Ammon's horn (tissue), 1 donor: ENCODE measurements at places on chromosomes 12 and 14.

- no peak for DNase-seq
These were observed 57.7 kb downstream of the ATP2A2 start for GRCh38 chr12:110338754-110339153.

DNA sequence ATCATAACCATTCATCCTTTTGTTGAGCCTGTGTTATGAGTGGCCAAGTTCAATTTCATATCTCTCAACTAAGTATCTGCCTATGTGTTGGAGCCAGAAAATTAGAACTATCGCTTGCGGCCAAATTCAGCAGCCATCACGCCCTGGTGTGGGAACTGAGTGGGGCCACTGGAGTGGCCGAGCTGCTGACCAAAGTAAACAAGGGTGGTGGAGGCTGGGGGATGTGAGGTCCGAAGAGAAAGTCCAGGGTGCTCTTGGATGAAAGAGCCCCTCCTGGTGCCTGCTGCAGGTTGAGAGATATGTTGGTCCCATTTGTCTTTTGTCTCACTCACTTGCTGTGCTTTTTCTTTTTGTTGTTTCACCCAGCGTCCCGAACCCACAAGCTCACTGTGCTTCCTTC lies 14.9 kb downstream of the ADGRD1 start:
- no peak for DNase-seq

DNA sequence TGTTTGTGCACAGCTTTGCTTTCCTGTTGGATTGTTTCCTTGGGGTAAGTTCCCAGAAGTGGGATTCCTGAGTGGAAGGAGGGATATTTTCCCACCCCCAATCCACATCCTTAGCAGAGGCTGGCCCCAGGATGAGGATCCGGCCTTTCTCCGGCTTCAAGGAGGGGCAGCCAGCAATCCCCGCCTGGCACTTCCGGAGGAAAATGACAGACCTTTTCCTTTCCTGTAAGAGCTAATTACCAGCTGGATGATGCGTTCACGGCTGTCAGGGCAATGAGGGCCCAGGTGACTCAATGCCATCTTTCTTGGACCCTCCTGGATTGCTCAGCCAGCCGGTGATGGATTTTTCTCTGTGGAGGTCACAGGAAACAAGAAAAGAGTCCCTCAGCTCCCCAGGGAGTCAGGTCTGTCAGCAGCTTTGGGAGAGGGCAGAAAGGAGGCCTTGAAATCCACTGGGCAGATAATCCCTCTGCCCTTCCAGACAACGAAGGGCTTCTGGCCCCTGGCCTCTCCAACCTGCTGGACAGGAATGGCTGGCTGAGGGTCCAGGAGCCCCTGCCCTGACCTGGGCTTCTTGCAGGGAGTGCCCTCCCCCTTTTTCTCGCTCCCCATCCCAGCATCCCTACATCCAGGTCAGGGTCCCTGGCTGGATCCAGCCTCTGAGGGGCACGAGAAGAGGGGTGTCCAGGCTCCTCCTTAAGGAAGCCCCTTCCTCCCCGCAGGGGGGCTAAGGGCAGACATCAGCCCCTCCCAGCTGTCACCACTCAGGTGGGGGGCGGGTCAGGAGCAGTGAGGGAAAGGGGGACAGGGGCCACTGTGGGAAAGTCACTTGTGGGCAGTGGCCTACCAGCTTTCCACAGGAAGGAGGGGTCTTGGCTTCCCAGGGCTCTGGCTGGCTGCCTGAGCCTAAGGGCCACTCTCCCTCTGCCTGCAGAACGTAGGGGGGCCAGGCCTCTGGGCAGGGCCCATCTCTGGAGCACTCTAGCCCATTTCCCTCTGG lies 16.1 kb upstream of the CCDC85C start:
- no peak for DNase-seq

- peak; percentile 58 for DNase-seq
These were observed 8.1 kb upstream of the TEX22 start for GRCh38 chr14:105389976-105390848.

- peak; percentile 96 for DNase-seq
These were observed 153.8 kb upstream of the DDHD1 start for GRCh38 chr14:53306911-53307310.

GRCh38 chr14:35973770-35974169 lies 147.6 kb downstream of the BRMS1L start:
- DNase-seq = no peak

DNA sequence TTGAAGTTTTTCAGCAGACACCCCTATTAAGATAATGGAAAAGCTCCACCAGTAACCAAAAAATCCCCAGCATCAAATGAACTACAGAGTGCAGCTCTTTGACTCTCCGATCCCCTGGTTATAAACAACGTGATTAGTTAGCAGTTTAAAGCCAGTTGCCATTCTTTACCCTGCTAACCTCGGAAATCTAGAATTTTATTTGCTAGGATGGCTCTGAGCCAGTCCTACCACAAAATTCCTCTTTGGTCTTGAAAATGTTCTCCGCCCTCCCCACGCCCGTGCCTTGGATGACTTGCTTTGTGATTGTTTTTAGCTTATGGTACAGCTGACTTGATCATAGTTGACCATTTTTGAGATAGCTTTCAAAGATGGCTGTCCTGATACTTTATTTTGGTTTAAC lies 1.2 kb downstream of the KLHDC2 start:
- DNase-seq = no peak

DNA sequence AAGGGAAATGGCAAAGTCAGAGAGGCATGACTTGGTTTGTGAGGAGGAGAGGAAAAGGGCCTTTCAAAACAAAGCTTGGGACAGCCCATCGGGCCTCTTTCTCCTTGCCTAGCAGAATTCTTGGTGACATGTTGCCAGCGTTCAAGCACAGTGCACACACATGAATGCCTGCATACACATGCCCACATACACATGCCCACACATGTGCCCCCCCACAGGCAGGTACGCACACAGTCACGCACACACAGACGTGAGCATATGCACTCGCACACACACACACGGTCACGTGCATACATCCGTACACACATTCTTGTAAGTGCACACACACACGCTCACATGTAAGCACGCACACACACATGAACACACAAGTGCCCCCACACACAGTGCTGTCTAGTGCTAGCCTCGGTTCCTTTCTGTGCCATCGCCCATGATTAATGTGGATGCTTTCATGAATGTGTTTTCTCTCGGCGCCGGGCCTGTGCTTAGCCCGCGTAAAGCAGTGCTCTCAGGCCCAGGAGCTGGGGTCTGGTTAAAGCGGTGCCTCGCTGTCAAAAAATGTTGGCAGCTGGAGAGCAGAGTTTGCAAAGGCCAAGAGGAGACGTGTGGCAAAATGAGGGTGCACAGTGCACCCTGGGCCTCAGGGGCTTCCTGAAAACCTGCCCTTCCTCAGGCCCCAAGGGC lies 328.8 kb upstream of the DIO3 start:
- no peak for DNase-seq

DNA sequence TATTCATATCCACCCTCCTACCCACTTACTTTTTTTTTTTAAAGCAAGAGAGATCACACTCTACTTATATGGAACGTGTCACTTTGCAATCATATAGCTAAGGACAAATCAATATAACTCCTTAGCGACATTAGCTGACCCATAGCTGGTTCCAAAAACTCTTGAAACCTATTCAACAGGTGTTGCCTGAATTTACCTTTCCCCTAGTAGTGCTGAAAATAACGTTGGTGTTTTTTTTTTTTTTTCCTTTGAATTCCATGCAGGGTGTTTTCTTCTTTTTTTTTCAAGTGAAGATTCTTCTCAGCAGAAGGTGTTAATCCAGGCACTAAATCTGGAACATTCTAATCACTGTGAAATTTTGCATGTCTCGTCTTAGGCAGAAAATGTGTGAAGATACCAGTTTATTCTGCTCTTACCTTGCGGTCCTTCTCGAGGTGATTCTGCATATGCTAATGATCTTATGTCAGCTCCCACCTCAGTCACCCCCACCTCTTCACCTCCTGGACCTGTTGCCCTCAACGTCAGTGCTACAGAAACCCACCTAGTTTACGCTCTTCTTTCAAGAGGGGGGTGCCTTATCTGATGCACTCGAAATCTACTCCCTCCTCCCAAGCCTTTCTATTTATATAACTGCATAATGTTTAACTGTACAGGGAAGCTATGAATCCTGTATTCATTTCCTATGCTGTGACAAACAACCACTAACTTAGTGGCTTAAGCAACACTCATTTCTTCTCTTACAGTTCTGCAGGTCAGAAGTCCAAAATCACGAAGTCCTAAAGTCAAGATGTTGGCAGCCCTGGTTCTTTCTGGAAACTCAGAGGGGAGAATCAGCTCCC lies 7.1 kb upstream of the VPS37B start:
- DNase-seq = no peak

- no peak for DNase-seq
These were observed 2.0 kb upstream of the FKBP11 start for GRCh38 chr12:48927261-48927660.

DNA sequence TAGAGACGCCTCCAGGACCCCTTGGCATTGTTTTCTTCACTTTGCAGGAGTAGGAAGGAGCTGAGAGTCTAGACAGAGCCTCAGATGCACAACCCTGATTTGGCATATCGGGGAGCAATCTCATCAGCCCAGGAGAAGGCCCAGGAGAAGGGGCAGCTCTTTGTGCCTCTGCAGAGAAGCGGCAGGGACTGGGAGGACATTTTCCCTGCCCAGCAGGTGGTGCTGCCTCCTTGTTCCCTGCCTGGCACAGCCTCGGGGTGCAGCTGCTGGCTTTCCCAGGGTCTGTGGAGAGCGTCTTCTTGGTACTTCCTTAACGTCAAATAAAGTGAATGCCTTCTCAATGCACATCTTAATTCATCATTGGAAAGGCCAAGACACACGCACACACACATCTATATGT lies 419.5 kb downstream of the TMEM121 start:
- no peak for DNase-seq

GRCh38 chr12:95784286-95784685 lies 6.3 kb downstream of the NTN4 start:
- no peak for DNase-seq

DNA sequence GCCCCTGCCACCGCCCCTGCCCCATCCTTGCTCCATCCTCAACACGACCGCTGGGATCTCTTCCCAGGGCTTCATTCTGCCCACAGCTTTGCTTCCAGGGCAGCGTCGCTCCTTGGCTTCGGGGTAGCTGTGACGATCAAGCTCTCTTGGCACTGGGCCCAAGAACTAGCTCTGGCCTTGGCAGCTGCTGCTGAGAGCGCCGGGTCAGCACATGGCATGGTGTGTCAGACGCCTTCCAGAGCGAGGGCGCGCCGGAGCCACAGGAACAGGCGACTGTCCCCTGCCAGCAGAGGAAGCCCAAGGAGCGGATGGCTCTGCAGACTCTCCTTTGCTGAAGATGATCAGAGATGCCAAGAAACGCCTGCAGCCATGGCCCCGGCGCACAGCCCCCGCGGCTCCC lies 15.9 kb downstream of the RAB35 start:
- DNase-seq = peak; percentile 90

- DNase-seq = peak; percentile 31
These were observed 161.2 kb downstream of the RERGL start for GRCh38 chr12:17928708-17929366.

DNA sequence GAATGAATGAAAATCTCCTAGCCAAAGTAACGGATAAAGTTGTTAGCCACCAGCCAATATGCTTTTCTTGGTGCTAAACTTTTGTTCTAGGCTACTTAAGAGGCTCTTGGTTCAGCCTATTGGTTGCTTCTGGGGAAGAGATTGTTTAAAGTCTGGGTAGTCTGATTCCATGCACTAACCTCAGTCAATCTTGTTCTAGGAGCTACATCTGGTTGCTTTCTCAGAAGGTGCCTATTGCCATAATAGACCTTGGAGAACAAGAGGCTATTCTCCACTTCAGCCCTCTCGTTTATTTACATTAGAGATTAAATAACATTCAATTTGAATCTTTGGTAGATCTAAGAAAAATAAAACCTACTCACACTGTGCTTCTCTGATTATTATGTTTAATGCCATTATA lies 40.8 kb upstream of the OTOGL start:
- DNase-seq = no peak

DNA sequence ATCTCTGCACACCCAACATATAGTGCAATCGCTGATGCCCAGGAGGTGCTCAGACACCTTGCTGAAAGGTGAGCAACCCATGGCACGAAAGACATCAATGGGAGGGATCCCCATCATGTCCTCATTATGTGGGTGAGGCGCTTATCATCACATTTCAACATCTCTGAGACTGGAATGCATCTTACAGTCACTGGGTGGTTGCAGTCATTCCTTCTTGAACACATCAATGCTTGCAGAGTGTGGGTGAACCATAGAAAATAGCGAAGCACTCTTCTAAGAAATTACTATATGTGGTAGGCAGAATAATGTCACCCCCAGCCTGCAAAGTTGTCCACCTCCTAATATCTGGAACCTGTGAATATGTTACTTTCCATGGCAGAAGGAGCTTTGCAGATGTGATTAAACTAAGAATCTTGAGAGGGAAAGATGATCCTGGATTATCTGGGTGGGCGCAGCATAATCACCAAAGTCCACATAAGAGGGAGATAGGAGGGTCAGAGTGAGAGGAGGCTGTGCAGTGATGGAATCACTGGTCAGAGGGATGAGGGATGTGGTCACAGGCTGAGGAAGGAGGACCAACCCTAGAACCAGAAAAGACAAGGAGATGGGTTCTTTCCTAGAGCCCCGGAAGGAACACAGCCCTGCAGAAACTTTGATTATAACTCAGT lies 51.2 kb downstream of the GLRX5 start:
- no peak for DNase-seq

DNA sequence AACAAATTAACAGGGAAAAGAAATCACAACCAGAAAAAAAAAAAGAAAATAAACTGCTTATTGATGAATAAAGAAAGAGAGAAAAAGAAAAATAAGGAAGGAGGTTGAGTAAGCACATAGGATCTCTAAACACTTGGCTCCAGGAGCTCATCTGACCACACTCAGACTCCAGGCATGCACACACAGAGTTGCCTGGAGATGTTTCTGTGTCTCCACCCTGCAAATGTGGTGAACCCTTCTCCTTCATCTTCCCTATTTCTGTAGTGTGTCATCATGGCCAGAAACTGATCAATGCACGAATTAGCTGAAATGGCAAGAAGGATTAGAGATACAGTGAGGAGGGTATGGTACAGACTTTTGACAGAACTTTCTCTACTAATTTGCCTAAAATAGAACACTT lies 20.2 kb downstream of the OR4N2 start:
- no peak for DNase-seq

GRCh38 chr14:96614481-96614881 lies 112.3 kb downstream of the PAPOLA start:
- DNase-seq = peak; percentile 10

- no peak for DNase-seq
These were observed 4.4 kb downstream of the RNF10 start for GRCh38 chr12:120538281-120539156.
